ENCODE measurements at places on chromosomes 6 and 20.

GRCh38 chr6:107689951-107690642, 134.0 kb downstream of the SCML4 start:
- no peak overlapping the region for H3K4me3 ChIP-seq
- peaks cover 10% of the 10 kb centered on the region for H3K4me1 ChIP-seq
- no peaks in the 10 kb centered on the region for H3K36me3 ChIP-seq
- H3K27me3 ChIP-seq: no peaks in the 10 kb centered on the region
- H3K27ac ChIP-seq: no peak overlapping the region

DNA sequence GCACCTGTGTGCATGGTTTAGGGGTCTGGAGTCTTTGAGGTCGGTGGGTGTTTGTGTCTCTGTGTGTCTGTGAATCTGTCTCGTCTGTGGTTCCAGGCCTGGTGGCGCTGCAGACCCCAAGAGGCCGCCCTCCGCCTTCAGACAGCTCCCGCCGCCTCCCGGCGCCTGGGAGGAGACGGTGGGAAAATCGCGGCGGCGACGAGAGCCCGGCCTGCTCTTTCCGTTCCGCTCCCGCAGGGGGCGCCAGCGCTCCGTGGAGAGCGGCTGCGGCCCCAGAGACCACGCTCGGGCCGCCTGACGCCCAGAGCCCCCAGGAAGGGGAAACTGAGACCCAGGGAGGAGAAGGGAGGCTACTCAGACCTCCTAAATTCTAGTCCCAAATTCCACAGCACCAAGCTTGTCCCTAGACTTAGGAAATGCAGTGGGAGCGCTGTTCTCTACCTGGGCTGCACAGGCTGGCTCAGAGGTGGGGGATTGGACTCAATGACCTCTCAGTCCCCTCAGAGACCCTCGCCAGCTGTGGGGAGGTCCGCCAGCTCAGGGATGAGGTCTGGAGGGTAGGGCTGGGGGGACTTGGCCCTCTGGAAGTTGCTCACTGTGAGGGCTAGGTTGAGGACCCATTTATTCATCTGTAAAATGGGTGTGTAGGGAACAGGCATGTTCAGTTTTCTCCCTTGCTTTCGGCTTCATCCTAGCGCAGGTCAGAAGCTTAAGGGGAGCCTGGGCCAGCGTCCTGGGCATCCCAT, 36.9 kb upstream of the BLCAP start:
- H3K4me1 ChIP-seq: no peaks in the 10 kb centered on the region
- H3K4me3 ChIP-seq: no peak overlapping the region
- H3K27me3 ChIP-seq: peaks cover 65% of the 10 kb centered on the region
- peak; percentile 46 for DNase-seq
- no peak overlapping the region for H3K27ac ChIP-seq

GRCh38 chr20:1499528-1500420, 8.6 kb upstream of the SIRPB2 start:
- H3K27ac ChIP-seq: no peak overlapping the region
- H3K4me1 ChIP-seq: no peaks in the 10 kb centered on the region
- no peaks in the 10 kb centered on the region for H3K36me3 ChIP-seq
- no peaks in the 10 kb centered on the region for H3K27me3 ChIP-seq
- DNase-seq: no peak
- H3K4me3 ChIP-seq: no peak overlapping the region

- no peaks in the 10 kb centered on the region for H3K27me3 ChIP-seq
- no peak overlapping the region for H3K27ac ChIP-seq
- no peak overlapping the region for H3K4me3 ChIP-seq
- H3K4me1 ChIP-seq: no peaks in the 10 kb centered on the region
- no peak for DNase-seq
Measured at GRCh38 chr6:131258010-131258652, 122.9 kb downstream of the AKAP7 start.

GRCh38 chr20:40812415-40812925, 123.4 kb upstream of the MAFB start:
- no peak overlapping the region for H3K27ac ChIP-seq
- H3K27me3 ChIP-seq: peaks cover 4% of the 10 kb centered on the region
- H3K36me3 ChIP-seq: no peaks in the 10 kb centered on the region

GRCh38 chr6:22471746-22472145, 97.6 kb upstream of the HDGFL1 start:
- H3K4me1 ChIP-seq: peaks cover 5% of the 10 kb centered on the region
- H3K27ac ChIP-seq: no peak overlapping the region
- H3K4me3 ChIP-seq: no peak overlapping the region

- no peaks in the 10 kb centered on the region for H3K27me3 ChIP-seq
- H3K36me3 ChIP-seq: peaks cover 41% of the 10 kb centered on the region
- no peak overlapping the region for H3K4me3 ChIP-seq
- no peak overlapping the region for H3K27ac ChIP-seq
Measured at GRCh38 chr6:35413911-35414310, 38.2 kb upstream of the FANCE start.

DNA sequence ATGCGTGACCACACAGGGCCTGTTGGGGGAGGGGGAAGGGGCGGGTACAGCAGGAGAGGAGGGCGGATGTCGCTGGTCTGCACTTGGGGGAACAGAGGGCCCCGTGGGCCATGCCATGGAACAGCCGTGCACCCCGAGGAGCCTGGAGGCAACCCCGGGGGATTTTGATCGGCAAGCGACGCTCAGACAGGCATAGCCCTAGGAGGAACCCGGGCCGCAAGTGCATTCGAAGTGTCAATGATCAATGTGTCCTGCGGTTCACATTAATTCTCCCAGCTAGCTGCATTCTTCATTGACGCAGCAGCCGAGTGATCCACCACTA, 772.8 kb upstream of the DEFB115 start:
- H3K27ac ChIP-seq: no peak overlapping the region
- H3K4me1 ChIP-seq: no peaks in the 10 kb centered on the region
- H3K36me3 ChIP-seq: no peaks in the 10 kb centered on the region
- H3K4me3 ChIP-seq: no peak overlapping the region
- no peak for DNase-seq
- H3K27me3 ChIP-seq: no peaks in the 10 kb centered on the region

DNA sequence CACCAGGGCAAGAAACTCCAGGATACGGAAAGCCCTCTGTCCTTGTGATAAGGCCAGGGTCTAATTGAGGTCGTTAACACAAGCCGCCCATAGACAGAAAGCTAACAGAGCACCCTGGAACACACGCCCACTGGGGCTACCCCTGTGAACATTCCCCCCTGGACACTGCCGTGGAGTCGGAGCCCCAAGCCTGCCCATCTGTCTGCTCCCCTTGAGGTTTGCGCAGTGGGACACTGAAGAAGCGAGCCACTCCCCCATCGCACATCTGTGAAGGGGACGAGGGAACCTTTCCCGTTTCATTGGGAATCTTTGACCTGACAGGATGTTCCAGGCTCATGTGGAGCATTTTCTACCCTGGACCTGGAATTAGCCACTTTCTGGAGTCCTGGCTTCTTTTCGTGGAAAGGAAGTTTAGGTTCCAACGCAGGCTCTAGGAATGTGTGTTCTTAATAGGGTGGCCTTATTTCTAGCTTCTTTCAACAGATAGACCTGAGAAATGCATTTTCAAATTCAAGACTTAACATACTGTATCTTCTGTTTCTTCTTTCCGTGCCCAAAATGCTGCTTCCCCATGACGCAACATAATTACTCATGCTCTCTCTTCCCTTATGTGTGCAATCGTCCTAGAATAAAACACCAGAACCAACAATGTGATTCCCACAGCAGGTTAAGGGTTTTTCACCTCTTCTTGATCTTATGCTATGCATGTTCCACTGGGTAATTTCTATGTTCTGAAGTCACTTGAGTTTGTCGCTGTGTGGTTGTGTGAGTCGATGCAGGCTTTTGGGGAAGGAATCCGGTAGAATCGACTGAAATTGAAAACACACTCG, 161.1 kb downstream of the ERMARD start:
- H3K27ac ChIP-seq: no peak overlapping the region
- no peak for DNase-seq
- no peak overlapping the region for H3K4me3 ChIP-seq
- no peaks in the 10 kb centered on the region for H3K4me1 ChIP-seq
- H3K27me3 ChIP-seq: no peaks in the 10 kb centered on the region

DNA sequence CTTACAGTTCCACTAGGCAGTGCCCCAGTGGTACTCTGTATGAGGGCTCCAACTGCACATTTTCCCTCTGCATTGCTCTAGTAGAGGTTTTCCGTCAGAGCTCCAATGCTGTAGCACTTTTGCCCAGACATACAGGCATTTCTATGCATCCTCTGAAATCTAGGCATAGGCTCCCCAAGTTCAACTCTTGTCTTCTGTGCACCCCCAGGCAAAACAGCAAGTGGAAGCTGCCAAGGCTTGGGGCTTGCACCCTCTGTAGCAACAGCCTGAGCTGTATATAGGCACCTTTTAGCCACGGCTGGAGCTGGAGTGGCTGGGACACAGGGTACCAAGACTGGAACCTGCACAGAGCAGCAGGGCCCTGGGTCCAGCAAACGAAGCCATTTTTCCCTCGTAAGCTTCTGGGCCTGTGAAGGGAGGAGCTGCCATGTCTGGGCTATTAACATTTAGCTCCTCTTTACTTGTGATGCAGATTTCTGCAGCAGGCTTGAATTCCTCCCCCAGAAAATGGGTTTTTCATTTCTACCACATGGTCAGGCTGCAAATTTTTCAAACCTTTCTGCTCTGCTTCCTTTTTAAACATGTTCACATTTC, 596.2 kb upstream of the ADGRB3 start:
- H3K4me3 ChIP-seq: no peak overlapping the region
- DNase-seq: no peak
- H3K36me3 ChIP-seq: no peaks in the 10 kb centered on the region

DNA sequence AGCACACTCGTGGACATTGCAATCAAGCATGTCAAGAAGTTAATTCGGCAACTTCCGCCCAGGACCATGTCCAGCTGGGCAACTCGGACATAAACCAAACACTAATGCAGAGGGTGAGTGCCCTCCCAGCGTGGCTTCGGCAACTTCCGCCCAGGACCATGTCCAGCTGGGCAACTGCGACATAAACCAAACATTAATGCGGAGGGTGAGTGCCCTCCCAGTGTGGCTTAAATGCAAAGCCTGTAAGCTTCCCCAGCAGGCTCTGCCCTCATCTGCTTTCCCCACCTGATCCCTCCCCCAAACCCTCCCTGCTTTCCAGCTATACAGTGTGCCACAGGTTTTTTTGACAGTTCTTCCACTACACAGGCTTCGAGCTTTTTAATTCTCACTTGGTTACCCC, 143.4 kb downstream of the PXDC1 start:
- H3K27ac ChIP-seq: no peak overlapping the region
- no peaks in the 10 kb centered on the region for H3K4me1 ChIP-seq
- no peak for DNase-seq
- H3K27me3 ChIP-seq: no peaks in the 10 kb centered on the region

DNA sequence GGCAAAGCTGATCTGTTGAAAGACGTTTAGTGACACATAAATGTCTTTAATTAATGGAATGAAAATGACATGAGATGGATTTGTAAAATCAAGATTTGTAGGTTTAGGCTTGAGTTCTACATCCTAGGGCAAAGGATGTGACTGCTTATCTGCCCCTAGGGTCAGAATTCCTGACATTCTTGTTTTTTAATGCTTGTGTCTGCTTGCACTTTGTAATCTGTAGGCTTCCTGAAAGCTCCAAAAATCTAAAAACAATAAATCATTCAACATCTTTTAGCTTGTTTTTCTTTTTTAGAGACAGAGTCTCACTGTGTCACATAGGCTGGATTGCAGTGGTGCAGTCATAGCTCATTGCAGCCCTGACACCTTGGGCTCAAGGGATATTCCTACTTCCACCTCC, 107.9 kb upstream of the MLIP start:
- no peaks in the 10 kb centered on the region for H3K4me1 ChIP-seq
- no peak overlapping the region for H3K4me3 ChIP-seq
- no peak overlapping the region for H3K27ac ChIP-seq
- no peak for DNase-seq
- no peaks in the 10 kb centered on the region for H3K27me3 ChIP-seq

DNA sequence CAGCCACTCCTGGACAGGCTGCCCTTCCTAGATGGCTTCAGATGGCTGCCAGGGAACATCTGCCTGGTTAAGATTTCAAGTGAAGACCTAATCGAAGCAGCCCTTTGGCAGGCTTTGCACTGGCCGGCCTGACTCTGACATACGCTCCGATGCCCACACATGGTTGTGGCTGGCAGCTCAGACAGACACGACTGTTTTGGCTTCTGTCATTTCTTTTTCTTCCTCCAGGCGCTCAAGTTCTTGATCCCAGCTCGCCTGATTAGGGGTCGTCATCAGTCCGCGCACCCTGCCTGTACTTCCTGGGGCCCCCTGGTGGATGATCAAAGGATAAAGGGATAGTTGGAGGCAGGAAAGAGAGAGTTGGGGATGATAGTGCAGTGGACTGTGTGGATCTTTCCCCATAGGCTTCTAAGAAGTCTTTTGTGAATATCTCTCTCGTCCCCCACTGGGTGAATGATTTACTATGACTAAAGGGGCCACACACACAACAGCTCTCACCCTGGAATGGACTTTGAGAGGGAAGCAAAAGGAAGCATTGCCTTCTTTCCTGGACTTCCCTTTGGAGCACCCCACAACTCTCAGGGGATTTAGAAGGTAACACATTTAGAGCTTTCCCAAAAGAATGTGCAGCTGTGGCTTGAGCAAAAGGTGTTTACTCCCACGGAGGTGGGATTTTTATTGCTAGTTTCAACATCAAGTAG, 21.4 kb upstream of the TRAM2 start:
- H3K4me3 ChIP-seq: peak overlapping the region; percentile 23
- H3K27me3 ChIP-seq: no peaks in the 10 kb centered on the region
- no peaks in the 10 kb centered on the region for H3K4me1 ChIP-seq

- no peak overlapping the region for H3K4me3 ChIP-seq
- H3K27me3 ChIP-seq: no peaks in the 10 kb centered on the region
- no peak for DNase-seq
- H3K27ac ChIP-seq: peak overlapping the region; percentile 67
- H3K4me1 ChIP-seq: peaks cover 98% of the 10 kb centered on the region
Measured at GRCh38 chr20:57685146-57685758, 24.6 kb downstream of the PMEPA1 start.

DNA sequence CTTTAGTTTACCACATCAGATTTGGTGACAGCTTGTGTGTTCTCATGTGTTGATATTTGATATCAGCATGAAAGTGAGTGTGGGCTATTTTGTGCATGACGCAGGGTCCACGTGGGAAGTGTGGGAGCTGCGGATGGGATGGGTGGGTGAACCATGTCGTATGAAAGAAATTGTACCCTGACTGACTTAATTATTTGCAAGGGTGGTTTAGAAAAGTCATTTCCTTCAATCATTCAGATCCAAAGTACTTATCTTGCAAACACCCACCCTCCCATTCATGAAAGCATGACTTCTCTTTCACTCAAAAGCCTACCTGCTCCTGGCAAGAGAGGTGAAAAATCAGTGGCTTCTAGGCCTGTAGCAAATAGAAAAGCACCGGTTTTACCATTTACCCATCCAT, 91.8 kb upstream of the BACH2 start:
- no peaks in the 10 kb centered on the region for H3K36me3 ChIP-seq
- H3K27me3 ChIP-seq: no peaks in the 10 kb centered on the region
- no peak overlapping the region for H3K27ac ChIP-seq

GRCh38 chr6:63805808-63806572, 170.4 kb downstream of the PHF3 start:
- no peak overlapping the region for H3K4me3 ChIP-seq
- H3K27me3 ChIP-seq: no peaks in the 10 kb centered on the region
- no peaks in the 10 kb centered on the region for H3K36me3 ChIP-seq
- no peak for DNase-seq
- H3K4me1 ChIP-seq: no peaks in the 10 kb centered on the region

GRCh38 chr6:154938221-154938580, 56.9 kb upstream of the TIAM2 start:
- DNase-seq: peak; percentile 58
- H3K4me1 ChIP-seq: no peaks in the 10 kb centered on the region
- H3K36me3 ChIP-seq: no peaks in the 10 kb centered on the region
- H3K27ac ChIP-seq: no peak overlapping the region
- H3K4me3 ChIP-seq: no peak overlapping the region
- H3K27me3 ChIP-seq: no peaks in the 10 kb centered on the region

Measured in tibial artery (tissue), 4 donors.